ENCODE measurements at places on chromosomes 3 and 15. TPM values are rescaled to one million over a fixed set of nuclear protein-coding genes. Genes with fewer than 3 reads are reported as not detected.

DNA sequence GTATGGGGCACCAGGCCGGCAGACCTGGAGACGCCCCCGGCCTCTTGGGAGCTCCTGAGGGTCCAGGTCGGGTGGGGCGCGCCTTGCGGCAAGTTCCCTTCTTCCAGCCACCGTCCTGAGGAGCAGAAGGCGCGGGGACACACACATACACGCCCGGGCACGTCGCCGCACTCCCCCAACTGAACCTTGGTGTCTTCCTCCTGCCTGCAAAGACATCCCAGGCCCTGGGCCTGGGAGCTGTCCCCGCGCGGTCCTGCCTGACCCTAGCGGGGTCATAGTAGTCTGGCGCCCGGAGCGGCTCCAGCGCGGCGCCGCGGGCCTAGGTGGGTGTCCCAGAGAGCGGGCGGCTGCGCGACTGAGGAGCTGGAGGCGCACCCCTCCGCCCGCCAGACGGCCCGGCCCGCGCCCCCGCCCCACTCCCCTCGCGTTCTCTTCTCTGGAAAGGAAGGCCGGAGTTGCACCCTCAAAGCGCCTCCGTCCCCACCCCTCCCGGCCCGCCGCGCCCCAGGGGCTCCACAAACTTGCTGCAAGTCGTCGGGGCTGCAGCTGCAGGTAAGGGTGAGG, 185.9 kb upstream of the LINGO1 start:
- no peak for DNase-seq

DNA sequence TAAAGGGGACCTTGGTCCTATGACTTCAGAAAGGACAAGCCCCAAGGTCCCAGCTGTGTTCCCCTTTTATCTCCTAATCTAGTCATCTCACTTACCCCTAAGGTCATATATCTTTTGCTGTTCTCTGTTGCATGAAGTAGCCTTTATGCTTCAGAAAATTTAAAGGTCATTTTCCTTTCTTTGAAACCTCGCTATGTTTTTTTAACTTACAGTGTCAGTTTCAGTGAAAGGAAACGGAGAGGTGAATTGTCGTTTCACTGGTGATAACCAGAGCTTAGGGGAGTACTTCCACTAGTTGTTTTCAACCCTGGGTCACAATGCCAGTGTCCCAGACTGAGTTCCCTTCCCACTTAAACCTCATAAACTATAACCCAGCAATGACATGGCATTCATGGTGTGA, 357.4 kb downstream of the GAP43 start:
- no peak for DNase-seq

DNA sequence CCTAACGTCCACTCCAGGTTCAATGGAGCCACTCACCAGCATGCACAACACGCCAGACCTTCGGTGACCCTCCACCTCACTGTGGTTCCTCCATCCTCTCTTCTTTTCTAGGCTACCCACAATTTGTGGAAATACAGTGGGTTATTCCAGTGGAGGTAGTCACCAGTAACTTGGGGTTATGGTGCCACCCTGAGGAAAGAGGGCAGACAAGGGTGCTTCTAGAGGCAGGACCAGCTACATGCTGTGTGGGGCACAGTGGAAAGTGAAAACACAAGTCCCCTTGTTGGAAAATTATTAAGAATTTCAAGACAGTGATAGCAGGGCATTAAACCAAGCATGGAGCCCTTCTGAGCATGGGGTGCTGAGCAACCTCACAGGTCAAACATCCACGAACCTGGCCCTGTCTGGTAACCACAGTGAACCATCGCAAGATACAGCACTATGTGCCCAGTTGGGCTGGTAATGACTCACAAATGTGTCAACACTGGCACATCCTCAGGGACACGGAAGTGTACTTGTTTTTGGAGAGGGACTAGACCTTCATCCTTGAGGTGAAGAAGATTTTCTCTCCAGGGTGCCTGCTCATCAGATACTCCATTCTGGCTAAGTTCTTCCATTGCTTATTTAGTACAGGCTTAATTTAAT, 166.7 kb downstream of the STT3B start:
- DNase-seq, result no peak

DNA sequence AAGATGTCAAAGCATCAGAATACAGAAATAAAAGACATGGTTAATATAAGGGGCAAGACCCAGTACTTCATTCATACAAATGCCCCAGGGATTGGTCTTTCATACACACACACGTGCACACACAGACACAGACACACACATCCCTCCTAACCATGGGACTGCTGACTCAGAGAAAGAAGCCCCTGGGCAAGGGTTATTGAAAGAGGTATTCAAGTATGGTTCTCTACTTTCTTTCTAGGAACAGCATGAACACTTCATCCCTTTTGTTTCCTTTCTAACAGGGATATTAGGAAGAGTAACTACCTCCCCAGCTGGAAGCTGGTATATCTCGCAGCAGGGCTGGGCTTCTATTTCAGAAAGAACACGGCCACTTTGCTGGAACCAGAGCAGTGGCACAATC, 33.2 kb upstream of the ZFAND6 start:
- DNase-seq, result no peak

DNA sequence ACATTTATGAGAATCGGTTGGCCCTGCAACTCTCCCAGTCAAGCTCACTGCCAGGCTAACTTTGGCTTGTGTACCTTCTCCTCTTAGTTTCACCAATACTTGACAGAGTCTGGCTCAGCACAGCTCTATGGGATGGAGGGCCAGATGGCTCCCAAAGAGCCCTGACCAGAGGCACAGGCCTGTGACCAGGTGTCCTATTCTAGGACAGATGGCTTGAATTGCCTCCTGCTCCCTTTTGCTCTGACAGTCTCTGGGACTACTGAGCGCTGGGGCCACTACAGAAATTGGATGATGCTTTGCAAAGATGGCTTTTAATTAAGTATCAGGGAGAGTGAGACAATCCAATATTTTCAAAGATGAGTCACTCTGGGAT, 10.3 kb upstream of the ARID3B start:
- no peak for DNase-seq

DNA sequence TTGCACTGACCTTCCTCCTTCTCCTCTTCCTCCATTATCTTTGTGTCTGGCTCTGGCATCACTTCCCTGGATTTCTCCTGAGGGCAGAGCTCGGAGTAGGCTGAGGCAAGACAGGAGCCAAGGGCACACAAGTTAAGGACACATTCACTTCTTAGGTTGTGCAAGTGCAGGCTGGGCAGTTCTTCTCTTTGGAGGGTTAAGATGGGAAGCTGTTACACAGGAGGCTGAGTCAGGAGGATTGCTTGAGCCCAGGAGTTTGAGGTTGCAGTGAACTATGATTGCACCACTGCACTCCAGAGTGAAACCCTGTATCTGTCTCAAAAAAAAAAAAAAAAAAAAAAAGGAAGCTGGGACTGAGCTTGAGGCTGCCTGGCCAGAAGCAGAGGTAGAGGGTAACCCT, 176.2 kb upstream of the ANKRD28 start:
- no peak for DNase-seq

UBL7 gene
- 39.8 TPM for total RNA-seq

CCR2 gene
- total RNA-seq, result not detected

C3orf49 gene
- total RNA-seq, result 34.7 TPM

NEK11 gene
- total RNA-seq, result 5.8 TPM

PLAAT1 gene
- total RNA-seq, result 3.7 TPM

PARP15 gene
- total RNA-seq, result not detected

MUC4 gene
- not detected for total RNA-seq

All from NCI-H460 (cell line).